ENCODE measurements at places on chromosomes 2 and 18.

- DNase-seq, result no peak
These were observed 100.0 kb downstream of the WDSUB1 start for GRCh38 chr2:159186462-159186861.

DNA sequence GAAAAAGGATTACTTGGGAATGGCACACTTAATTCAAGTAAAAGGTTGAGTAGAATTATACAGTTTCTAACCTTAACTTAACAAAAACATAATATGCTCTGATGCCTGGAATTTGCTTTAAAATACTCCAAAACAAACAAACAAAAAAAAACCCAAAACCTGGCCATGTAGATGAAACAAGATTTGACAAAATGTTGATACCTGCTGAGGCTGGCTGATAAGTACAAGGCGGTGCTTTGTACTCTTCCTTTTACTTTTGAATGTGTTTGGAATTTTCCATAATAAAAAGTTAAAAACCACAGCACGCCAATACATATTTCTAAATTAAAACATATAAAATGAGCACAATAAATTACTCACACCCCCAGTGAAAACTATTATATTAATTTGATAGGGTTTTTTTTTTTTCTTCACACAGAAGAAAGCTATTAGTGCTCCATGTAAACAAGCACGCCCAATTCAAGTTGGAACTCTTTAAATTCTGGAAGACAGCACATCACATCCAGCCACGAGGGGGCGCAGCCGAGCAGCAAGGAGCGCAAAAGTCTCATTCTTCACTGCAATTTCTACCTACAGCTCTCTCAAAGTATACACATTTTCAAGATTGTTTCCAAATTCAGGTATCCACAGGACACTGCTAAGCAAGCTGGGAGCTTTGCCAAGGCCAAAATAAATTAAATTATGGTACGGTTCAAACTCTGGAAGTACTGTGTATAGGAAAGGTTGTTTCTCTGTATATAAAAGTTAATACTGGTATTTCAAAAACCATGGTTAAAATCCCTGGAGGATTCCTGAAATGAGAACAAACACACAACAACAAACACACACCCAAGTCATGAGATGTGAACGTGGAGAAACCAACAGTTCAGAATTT, 7.5 kb downstream of the SERTAD2 start:
- DNase-seq, result peak; percentile 91

DNA sequence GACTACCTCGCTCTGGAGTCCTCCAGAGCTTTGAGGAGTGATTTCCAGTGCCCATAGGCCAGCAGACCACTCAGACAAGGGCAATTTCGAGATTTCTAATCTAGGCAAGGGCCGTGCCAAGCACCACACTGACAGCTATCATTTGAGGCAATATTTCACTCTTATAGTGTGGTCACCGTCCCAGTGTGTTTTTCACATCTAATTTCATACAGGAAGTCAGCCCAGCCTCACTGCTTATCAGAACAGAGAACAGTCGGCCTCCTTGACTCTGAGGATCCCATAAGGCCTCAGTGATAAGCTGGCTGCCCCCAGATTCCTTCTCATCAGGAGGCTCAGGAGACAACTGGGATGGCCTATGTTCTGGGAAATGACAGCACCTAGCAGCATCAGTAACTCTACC, 581 bp downstream of the CAPN14 start:
- no peak for DNase-seq

- no peak for DNase-seq
These were observed 540.1 kb downstream of the NRXN1 start for GRCh38 chr2:50491541-50492476.

DNA sequence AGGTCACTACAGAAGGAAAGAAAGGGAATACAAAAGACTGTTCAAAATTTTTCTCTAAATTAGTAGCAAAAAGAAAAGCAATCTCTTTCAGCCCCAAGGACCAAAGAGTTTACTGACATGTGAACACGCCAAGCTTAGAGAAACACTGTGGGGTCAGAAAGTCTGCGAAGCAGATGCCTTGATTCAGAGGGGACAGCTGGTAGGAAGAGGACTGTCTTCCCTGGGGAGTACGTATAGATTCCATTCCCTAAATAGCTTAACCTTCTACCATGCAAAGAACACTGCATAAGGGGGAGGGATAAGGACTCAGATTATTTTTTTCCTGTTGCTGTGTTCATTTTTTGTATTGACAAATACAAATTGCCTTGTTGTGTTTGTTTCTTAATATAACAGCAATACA, 96.1 kb downstream of the IRS1 start:
- DNase-seq, result no peak

DNA sequence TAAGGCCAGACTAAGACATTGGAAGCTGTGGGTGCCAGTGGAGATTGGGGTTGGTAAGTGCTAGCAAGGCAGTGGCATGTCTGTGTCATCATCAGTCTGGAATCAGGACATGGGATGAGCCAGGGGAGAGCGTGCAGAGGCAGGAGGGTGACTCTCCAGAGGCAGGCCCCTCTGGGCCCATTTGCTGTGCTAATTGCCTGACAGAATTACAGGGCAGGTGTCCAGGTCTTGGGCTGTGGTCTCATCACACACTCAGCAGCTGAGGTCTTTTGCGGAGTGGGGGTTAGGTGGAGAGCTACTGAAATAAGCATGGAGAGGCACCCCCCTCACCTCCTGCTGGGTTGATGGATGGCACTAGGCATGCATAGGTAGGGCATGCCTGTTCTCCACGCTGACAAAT, 57.4 kb downstream of the CELF4 start:
- DNase-seq, result no peak

DNA sequence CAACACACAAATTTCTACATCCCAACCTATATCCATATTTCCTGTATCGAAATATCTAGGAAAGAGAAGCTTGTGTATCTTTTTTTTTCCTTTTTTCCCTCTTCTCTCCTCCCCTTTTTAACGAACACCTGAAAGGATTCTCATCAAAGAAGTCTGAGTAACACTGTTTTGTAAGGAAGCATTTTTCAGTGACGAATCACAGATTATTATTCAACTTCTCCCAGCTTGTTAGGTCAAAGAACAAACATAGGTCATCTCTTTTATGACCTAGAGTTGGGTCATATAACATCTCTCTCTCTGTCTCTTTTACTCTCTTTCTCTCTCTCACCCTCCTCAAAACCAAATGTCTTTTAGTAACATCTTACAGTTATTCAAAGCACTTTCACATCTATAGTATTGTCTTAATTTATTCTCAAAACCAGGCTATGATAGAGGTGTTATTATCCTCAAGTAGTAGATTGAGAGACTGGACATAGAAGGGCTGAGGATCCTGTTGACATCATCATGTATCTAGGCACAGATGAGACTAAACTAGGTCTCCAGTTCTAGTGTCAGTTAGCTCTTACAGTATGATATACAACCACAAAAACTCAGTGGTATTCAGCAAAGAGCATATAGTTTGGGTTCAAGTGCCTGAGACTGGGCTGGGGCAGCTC, 80.1 kb upstream of the SPOPL start:
- no peak for DNase-seq

DNA sequence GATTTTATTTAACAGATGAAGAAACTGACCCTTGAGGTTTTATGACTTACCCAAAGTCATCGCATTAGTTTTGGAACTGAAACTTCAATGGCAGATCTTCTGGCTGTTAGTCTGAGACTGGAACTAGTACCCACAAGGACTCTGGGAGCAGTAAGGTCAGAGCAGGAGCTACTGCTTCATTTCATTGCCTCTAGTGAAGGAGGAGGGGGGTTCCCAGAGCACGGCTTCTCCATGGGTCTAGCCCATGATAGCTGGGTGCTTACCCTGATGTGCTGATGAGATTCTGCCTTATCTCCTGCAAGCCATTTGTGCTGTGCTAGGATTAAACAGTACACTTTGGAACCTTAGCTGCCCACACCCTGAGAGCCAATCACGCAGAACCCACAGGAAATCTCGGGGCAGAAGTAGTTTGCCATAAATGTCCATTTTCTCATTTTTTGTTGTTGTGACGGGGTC, 5.4 kb upstream of the RNASEH1 start:
- no peak for DNase-seq

GRCh38 chr2:138447889-138448570, 53.5 kb upstream of the SPOPL start:
- DNase-seq, result no peak

GRCh38 chr2:24077879-24078278, 1.8 kb upstream of the SF3B6 start:
- no peak for DNase-seq

DNA sequence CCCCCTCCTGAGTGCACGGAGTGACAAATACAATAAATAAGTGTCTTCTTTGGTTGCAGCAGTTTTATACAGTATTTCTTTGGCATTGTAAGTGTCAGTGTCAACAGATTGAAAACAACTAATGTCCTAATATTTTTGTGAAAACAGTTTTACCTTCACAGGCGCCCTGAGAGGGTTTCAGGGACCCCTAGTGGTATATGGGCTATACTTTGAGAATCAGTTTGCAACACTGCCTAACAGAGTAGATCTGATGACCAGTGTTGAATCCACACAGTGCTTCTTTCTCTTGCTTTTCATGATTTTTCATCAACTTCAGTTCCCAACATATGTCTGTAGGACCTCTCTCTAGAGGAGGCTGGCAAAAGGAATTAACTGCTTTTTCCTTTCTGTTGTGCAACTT, 162.2 kb downstream of the PRPF40A start:
- DNase-seq, result no peak

- DNase-seq, result no peak
These were observed 42.3 kb downstream of the SLC38A11 start for GRCh38 chr2:164913011-164913410.

DNA sequence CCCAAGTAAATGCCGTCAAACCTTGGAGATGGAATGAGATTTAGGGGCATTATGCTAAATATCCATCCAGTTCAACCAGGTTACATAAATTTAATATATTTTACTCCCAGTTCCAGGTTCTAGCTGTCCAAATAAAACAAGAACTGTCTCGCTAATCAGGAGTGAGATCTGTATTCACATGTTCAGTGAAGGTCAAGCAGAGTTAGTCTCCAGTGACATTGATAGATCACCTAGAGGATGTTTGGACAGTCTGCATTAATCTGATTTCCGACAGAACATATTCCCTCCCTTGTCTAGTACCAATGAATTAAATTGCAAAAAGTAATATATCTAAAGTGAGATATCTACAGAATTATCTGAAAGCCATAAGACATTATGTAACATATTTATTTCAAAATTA, 979.4 kb upstream of the CNTNAP5 start:
- no peak for DNase-seq

- DNase-seq, result no peak
These were observed 90.0 kb downstream of the CDH2 start for GRCh38 chr18:28086670-28087552.

DNA sequence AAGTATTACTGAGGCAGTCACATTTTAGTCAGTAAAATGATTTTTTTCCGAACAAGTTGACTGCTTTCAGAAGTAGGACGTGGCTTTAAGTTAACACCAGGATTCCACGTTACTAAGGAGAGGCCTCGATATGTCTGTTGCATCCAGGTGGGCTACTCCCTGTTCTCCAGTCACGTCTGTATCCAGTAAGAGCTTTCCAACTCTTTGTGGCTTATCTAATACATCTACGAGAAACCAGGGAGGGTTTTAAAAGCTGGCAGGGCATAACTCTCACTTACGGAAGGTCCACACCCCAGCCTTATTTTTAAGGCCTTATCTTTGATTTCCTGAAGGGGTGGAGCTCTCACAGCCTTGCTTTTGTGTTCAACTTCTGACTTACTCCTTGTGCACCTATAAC, 99.2 kb downstream of the SLC8A1 start:
- DNase-seq, result no peak

GRCh38 chr2:45951025-45951727, 299.7 kb downstream of the PRKCE start:
- DNase-seq, result no peak

GRCh38 chr18:24669015-24669414, 208.6 kb downstream of the HRH4 start:
- DNase-seq, result no peak

DNA sequence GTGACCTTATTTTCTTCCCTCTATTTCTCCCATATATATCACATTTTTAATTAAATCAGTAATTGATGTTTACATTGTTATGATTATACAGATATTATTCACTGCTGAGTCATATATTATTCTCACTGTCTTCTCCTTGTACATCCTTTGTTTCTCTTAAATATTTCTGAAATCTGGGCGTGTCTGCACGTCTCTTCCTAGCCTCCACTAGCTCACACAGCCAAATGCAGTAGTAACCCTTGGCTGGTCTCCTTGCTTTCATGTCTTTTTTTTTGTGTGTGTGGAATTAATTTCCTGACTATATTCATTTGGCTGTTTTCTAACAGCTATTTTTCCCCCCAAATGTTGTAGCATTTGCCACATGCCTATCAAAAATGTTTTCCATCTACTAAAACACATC, 15.8 kb downstream of the CCNYL1 start:
- no peak for DNase-seq

DNA sequence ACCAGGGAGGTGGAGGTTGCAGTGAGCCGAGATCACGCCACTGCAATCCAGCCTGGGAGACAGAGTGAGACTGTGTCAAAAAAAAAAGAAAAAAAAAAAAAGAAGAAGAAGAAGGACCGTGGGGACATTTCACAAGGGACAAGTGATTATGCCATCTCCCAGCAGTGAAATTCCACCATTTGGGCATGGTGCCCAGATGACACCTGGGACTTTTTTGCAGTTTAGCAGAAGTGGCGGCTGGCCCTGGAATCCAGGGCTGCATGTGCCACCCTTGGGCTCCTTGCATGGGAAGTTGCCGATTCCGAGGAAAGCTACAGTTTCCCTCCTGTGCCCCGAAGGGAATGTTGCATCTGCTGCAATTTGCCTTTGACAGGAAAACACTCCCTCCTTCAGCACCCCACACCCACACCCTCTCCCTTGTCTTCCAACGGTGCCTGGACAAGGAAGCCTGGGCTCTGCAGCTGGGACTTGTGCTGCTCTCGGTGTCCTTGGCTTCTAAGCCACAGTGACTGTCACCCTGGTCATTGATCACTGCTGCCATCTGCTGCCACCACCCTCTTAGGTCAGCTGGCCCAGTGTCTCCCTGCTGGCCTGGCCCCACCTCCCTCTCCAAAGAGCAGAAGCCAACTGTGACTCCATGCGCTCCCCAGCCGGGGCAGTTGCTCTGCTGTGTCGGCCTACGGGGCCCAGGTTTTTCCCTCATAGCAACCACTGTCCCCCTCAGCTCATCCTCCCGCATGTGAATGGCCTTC, 56.4 kb upstream of the LRRC30 start:
- no peak for DNase-seq

GRCh38 chr2:27573452-27573851, 9.4 kb upstream of the ZNF512 start:
- no peak for DNase-seq

GRCh38 chr2:84832772-84833461, 48.0 kb downstream of the TRABD2A start:
- DNase-seq, result no peak

- no peak for DNase-seq
These were observed 143.9 kb upstream of the SIX2 start for GRCh38 chr2:45153121-45153520.

DNA sequence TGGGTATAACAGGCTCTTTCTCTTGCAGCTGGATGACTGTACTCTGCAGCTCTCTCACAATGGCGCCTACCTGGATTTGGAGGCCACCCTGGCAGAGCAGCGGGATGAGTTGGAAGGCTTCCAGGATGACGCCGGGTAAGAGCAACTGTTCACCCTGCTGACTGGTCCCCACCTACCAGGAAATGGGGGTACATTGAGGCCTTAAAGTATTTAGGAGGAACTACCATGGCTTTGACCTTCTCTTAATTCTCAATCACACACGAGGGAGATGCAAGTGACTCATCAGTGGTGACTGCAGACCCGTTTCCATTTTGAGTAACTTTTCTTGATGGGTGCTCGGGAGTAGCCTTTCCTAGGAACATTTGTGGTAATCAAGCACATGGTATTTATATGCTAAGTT, 58.0 kb downstream of the FHOD3 start:
- no peak for DNase-seq

GRCh38 chr2:157749684-157750083, 121.0 kb upstream of the ACVR1C start:
- no peak for DNase-seq

All from activated CD8-positive, alpha-beta memory T cell treated with anti-CD3 and anti-CD28 coated beads, Interleukin-2, amount 50 U/mL, for 4 hours (primary cell).